ENCODE measurements at places on chromosomes 4 and X.

DNA sequence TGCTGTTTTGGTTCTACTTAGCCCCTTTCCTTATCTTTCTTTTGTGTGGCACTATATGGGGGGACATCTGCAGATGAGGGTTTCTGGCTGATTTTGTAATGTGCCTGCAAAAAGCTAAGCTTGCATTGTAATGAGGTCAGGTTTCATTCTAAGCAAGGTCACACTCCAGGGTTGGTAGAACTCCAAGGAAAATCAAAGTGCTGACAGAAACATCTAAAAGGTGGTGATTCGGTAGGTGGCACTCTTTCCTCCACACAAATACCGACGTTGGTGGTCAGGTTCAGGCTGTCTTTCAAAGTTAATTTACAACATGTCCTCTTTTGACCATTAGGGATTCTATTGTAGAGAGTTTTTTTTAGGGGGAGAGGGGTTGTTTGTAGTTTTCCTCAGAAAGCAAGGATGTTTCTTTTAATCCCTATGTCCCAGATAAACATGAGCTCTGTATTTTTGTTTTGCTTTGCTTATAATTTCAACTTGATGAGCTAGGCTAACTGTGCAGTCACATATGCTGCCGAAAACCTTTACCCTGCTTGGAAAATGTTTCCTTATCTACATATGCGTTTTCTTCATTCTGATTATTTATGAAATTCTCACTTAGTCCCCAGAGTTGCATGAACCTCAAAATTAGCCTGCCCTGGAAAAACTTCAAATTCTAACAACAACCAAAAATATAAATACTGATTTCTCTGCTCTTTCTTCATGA lies 434.2 kb downstream of the PPARGC1A start:
- no peak for DNase-seq

DNA sequence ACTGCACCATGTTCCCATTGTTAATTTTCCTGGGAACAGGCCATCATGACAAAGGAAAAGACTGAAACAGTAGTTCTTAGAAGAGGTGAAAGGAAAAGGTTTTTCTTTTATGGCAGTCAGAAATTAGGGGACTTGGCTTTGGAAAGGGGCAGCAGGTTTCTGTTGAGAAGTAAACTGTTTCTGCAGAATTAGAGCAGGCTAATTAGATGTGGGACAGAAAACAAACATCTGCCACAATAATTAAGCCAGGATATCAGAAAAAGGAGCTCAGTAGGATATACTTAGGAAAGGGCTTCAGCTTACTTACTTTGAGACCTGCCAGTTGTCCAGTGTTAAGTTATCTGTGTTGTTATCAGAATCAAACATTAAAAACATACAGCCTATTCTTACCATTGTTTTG lies 36.7 kb upstream of the STPG2 start:
- DNase-seq: no peak

- DNase-seq: no peak
Observed at GRCh38 chrX:16368696-16369095, 201.4 kb downstream of the MAGEB17 start.

GRCh38 chr4:174467107-174467506 lies 55.2 kb downstream of the HPGD start:
- DNase-seq: no peak

DNA sequence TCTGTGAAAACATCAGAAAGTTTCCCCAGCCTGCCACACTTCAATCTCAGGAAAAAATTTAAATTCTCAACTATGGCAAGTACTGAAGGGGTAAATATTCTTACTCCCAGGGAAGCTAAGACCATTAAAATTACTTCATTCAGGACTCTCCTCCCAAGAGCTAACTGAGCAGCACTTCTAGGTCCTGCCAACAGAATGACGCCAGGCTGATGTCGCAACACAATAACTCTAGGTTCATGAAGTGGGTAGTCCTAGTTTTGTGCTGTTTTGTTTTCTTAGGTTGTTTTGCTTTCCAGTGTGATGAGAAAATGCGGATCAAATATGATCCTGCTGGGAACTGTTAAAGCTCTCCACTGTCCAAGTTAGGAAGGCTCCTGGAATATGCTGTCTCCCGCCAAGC lies 180.0 kb downstream of the NKX6-1 start:
- DNase-seq: no peak

- no peak for DNase-seq
Observed at GRCh38 chrX:19121898-19122640, at the start of gene ADGRG2. TSS of gene ADGRG2 (minus strand) at chrX:19122468. CDS start at chrX:19068834, 53,634 bp downstream.

- no peak for DNase-seq
Observed at GRCh38 chrX:44055638-44056037, 82.4 kb upstream of the NDP start.

DNA sequence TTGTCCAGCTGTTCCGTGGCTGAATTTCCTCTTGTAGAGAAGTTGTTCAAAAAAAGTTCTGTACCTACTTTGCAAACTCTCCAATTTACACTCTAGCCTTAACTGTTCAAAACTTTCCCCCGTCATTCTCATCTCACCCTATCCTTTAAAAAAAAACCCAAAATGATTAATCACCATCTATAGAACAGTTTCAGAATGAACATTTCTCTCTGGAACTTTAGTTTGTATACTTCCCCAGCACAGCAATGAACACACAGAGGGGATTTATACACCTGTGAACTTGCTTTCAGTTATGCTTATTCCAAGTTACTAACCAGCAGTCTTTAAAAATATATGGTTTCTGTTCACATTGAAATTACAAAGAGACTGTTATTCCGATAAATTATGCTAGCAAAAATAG lies 1.2 kb downstream of the GEMIN8 start:
- no peak for DNase-seq

DNA sequence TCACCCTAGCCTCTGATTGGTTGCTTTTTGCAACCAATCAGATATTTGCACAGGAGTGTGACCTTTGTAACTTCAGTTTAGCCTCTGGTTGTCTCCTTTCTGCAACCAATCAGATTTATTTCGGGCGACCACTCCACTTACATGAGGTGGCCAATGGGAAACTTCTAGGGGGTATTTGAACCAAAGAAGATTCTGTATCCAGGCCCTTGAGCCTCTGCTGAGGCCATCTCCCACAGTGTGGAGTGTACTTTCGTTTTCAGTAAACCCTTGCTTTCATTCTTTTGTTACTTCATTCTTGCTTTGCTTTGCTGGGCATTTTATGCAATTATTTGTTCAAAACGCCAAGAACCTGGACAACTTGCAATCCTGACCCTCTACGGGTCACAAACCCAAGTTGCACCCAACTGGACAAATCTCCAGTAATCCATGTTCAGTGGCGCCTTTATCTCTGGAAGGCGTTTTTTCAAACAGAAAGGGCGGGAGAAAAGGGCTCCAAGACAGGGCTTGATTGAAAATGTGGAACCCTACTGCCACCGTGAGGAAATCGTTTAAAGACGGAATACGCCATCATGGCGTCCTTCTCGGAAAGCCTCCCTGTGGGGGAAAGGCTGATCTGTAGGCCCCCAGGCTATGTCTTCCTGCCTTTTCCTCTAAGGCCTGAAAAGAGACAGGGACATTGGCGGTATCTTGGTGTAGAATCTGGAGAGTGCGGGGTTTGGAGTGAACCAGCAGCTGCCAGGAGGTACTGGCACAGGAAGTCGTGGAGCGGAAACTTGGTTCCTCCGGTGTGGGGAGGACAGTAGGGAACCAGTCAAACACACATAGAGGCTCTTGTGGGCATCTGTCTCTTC lies 184.6 kb downstream of the OR13H1 start:
- DNase-seq: no peak

GRCh38 chr4:63459329-63459728 lies 949.9 kb downstream of the TECRL start:
- DNase-seq: no peak

DNA sequence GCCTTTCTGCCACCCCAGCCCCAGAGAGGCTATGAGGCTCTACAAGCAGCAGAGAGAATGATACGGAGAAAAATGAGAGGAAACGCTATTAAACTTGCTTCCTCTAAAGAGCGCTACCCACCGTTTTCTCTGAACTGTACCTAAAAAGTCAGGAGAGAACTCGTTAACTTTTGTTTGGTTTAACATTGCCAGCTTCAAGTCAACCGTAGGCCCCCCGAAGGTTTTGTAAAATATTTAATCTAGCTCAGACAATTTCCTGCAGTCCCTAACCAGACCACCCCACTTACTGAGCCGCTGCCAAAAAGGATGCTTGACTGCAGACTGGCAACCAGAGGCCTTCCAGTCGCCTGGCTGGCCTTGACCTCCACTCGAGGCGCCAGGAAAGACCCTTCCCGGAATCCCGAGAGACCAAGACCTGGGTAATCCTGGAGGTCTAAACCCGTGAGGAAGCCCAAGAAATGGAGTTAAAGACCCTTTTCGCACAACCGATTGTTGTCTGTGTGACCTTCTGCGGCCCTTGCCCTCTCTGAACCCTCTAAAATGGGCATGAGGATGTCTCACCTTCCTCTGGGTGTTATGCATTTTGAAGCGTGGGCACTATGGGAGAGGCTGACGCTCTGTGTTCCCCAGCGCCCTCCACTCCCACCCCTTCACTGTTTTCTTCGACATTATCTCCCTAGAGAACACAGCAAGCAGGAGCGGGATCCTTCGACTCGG lies 86.3 kb downstream of the BCOR start:
- DNase-seq: no peak

DNA sequence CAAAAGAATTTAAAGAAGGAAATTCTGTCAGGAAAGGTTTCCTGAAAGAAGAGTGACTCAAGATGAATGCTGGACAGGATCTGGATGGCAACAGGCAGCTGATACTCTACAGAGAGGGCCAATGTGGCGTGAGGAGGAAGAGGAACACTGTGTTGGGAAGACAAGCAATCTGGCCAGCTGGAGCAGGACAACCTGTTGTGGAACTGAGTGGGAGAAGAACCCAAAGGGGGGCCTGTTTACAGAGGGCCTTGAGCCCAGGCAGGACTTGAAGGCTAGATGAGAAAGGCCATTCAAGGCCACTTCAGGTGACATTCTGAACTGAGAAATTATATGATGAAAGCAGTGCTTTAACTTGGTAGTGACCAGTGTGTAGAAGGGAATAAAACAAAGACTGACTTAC lies 8.5 kb downstream of the OTUD4 start:
- DNase-seq: no peak

GRCh38 chrX:118038614-118039365 lies 77.8 kb downstream of the KLHL13 start:
- DNase-seq: no peak

DNA sequence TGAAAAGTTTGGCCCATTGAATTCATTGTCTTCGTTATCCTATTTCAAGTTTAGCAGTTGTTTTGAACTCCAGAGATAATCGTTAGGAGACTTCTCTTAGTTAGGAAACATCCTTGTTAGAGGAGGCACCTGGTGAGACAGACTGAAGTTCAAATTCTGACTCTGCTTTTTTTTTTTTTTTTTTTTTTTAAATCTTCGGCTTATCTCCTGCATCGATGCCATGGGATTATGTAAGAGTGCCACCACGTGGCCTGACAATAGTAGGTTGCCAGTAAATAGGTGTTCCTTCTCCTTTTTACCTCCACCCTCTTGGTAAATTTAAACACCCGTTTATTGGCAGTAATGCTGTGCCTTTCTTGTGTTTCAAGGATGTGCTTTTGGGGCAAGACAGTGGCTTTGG lies 149.3 kb downstream of the SOWAHB start:
- DNase-seq: no peak

GRCh38 chrX:108261549-108262203 lies 170.1 kb downstream of the ATG4A start:
- peak; percentile 65 for DNase-seq

DNA sequence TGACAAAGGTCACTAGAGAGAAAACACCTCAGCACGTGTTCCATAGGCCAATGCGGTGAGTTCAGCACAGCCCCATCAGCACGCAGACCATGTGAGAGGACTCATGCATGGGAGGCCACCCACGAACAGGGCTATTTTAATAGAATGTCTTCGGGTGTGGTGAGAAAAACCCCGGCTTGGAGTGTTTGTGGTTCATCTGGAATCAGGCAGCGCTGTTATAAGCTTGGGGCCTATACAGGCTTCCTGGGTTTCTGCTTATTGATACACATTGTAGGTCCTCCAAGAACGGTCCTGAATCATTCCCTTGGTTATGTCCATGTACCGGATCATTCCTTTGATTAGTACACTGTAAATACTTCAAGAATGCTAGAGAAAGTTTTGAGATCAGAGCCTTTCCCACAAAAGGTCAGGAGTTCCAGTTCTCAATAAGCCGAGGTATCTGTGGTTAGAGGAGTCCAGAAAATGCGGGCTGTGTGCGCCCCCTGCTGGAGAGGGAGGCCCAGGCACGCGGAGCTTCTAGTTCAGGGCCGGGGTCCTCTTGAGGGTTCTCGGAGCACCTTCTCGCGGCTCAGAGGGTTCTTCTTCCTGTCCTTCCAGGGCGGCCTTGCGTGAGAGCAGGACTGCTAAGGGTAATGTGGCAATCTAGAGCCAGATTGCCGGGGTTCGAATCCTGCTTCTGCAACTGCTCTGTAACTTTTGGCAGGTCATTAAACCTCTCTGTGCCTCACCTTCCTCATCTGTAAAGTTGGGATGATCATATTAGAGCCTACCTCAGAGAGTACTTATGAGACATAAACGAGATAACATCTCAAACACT lies 51.8 kb downstream of the TLR10 start:
- peak; percentile 56 for DNase-seq

DNA sequence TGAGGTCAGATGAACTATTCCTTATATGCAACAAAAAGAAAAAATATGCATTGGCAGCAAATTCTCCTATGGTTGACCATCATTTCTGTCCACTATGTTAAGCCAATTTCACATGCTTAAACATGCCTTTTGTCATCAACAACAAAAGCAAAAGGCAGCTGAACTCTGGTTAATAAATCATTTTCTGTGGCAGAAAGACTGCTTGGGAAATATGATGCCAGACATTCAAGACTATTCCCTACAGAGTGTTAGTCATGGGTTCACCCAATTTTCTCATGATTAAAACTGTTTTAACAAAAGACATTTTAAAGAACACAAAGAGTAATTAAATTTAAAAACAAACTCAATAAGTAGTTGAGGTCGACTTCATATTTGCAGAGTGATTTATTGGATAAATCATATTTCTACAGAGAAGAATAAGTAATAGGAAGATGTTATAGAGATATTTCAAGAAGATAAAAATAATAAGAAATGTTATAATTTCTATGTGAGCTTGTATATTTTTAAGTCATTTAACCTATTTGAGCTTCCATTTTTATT lies 890.6 kb downstream of the STPG2 start:
- DNase-seq: no peak

DNA sequence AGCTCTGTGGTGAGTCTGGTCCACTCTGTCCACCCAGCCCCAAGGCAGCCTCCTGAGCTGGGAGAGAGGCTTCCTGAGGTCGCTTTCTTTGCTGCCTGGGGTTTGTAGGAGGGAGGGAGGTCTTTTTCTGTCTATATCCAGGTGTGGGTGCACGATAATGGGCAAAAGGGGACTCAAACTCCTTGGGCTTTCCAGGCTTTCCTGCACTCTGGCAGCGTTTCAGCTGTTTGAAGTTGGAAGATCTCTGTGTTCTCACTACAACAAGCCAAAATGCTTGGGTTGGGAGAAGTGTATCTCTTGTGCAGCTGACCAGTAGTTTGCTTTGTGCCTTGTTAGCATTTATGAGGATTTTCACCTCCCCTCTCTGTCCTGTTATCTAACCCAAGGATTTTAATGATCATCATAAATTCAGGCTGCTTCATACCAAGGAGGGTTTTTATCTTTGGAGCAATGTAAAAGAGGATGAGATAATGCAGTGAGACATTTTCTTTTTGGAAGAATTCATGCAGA lies 126.3 kb downstream of the REPS2 start:
- no peak for DNase-seq
